ENCODE measurements at places on chromosomes 6 and 20. TPM values are rescaled to one million over a fixed set of nuclear protein-coding genes. Genes with fewer than 3 reads are reported as not detected.

Gene TTLL9
- not detected for total RNA-seq

Gene EFCAB8
- 0.43 TPM for total RNA-seq

Gene PRR18
- total RNA-seq = 0.11 TPM

Gene SH3BGRL2
- total RNA-seq = 7.9 TPM

Gene CLIC5
- 312 TPM for total RNA-seq

Gene FUCA2
- total RNA-seq = 46.1 TPM

Gene TREM1
- total RNA-seq = 1.2 TPM

Gene BPIFB1
- total RNA-seq = not detected

Gene SLCO4A1
- 15.5 TPM for total RNA-seq

Gene WFDC12
- not detected for total RNA-seq

Gene KCNK16
- not detected for total RNA-seq

Gene SLC2A10
- total RNA-seq = 3.1 TPM

Gene LY6G6C
- not detected for total RNA-seq

Gene MTFR2
- 0.32 TPM for total RNA-seq

Gene KIAA0408
- 3.2 TPM for total RNA-seq

Gene FAM162B
- 3.8 TPM for total RNA-seq

Gene CAP2
- total RNA-seq = 137 TPM

Gene OPN5
- total RNA-seq = not detected

Gene GJA10
- not detected for total RNA-seq

Gene FABP7
- not detected for total RNA-seq

Gene CLPSL1
- total RNA-seq = not detected

Gene ADGRB3
- 1.7 TPM for total RNA-seq

Gene LPA
- total RNA-seq = not detected

Gene NXT1
- total RNA-seq = 6.5 TPM

Gene VEGFA
- total RNA-seq = 242 TPM

Gene TUBB1
- total RNA-seq = 0.27 TPM

Gene CALHM4
- total RNA-seq = not detected

Gene CLIC1
- 102 TPM for total RNA-seq

Gene BANF2
- total RNA-seq = not detected

Gene ENPP1
- total RNA-seq = 1.7 TPM

Gene BFSP1
- 0.57 TPM for total RNA-seq

Gene POPDC3
- 47.8 TPM for total RNA-seq

Gene CAPN11
- total RNA-seq = 0.27 TPM

Gene EYS
- total RNA-seq = not detected

Gene PAK5
- total RNA-seq = not detected

Gene C20orf144
- not detected for total RNA-seq

Gene FOXS1
- 0.89 TPM for total RNA-seq

Gene PRRT1
- 0.46 TPM for total RNA-seq

Gene TFAP2C
- 0.22 TPM for total RNA-seq

Gene BACH2
- 2.2 TPM for total RNA-seq

Gene PRDM13
- not detected for total RNA-seq

Gene HLA-DRA
- total RNA-seq = 99.2 TPM

Gene IYD
- total RNA-seq = not detected

Gene RAMACL
- 0.43 TPM for total RNA-seq

Gene SALL4
- 0.19 TPM for total RNA-seq

Gene SLC4A11
- 0.14 TPM for total RNA-seq

Gene TMEM217
- 0.30 TPM for total RNA-seq

Gene BPIFA1
- not detected for total RNA-seq

Gene OPRL1
- 0.49 TPM for total RNA-seq
